ENCODE measurements at places on chromosomes 2 and 18. TPM values are rescaled to one million over a fixed set of nuclear protein-coding genes. Genes with fewer than 3 reads are reported as not detected.

DNA sequence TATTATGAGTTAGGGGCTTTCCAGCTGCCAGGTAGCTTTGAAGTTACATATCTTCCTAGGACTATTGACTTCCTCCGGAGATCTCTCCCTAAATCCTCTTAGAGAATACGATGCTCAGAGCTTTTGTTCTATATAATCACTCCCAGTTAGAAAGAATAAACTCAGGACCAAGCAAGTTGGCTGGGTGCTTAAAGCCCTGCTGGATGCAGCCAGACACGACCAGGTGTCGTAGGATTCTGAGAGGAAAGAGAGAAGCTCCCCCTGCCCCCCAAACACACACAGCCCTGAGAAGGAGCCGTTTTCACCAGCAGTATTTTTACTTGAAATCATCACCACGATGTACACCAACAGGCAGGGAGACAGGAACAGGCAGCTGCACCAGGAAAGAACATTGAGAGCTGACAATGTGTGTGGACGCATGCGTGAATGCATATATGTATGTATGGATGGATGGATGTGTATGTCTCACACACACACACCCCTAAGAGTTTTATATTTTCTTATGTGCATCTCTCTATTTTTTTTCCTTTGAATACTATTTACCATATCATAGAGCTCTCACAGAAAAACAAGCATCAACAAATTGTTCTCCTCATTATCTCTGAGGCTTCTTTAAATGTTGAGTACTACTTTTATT is 382.6 kb downstream of the EPHA4 start:
- H3K4me1 ChIP-seq = peaks cover 33% of the 10 kb centered on the region
- no peaks in the 10 kb centered on the region for H3K27me3 ChIP-seq

The GNLY gene
- not detected for total RNA-seq

DNA sequence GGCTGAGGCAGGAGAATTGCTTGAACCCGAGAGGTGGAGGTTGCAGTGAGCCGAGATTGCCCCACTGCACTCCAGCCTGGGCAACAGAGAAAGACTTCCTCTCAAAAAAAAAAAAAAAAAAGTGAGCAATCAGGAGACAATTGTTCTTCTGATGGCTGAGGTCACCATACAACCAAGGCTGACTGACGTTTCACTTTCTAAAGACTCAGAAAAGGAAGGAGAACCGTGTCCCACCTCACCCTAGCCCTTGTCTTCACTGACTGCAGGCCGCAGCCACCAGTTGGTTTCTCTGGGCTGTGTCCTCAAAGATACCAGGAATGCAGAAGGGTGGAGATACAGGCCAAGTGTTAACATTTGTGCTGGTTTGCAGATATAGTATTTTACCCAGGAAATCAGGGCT is 7.7 kb upstream of the SLC35F6 start:
- H3K4me1 ChIP-seq = peaks cover 25% of the 10 kb centered on the region
- H3K27ac ChIP-seq = no peak overlapping the region
- H3K36me3 ChIP-seq = no peaks in the 10 kb centered on the region
- H3K4me3 ChIP-seq = no peak overlapping the region
- H3K27me3 ChIP-seq = peaks cover 33% of the 10 kb centered on the region

GRCh38 chr2:119249311-119249710 is 25.7 kb downstream of the STEAP3 start:
- H3K4me1 ChIP-seq = no peaks in the 10 kb centered on the region
- H3K27me3 ChIP-seq = no peaks in the 10 kb centered on the region
- no peak for DNase-seq
- H3K27ac ChIP-seq = no peak overlapping the region
- no peak overlapping the region for H3K4me3 ChIP-seq

The EFHD1 gene
- 5.9 TPM for total RNA-seq

- peak overlapping the region; percentile 87 for H3K27ac ChIP-seq
- H3K27me3 ChIP-seq = no peaks in the 10 kb centered on the region
- no peak overlapping the region for H3K4me3 ChIP-seq
- no peaks in the 10 kb centered on the region for H3K36me3 ChIP-seq
- peaks cover 88% of the 10 kb centered on the region for H3K4me1 ChIP-seq
These were observed 97.3 kb downstream of the FMNL2 start for GRCh38 chr2:152432206-152432653.

The LBH gene
- 4.2 TPM for total RNA-seq

The M1AP gene
- 3.7 TPM for total RNA-seq

DNA sequence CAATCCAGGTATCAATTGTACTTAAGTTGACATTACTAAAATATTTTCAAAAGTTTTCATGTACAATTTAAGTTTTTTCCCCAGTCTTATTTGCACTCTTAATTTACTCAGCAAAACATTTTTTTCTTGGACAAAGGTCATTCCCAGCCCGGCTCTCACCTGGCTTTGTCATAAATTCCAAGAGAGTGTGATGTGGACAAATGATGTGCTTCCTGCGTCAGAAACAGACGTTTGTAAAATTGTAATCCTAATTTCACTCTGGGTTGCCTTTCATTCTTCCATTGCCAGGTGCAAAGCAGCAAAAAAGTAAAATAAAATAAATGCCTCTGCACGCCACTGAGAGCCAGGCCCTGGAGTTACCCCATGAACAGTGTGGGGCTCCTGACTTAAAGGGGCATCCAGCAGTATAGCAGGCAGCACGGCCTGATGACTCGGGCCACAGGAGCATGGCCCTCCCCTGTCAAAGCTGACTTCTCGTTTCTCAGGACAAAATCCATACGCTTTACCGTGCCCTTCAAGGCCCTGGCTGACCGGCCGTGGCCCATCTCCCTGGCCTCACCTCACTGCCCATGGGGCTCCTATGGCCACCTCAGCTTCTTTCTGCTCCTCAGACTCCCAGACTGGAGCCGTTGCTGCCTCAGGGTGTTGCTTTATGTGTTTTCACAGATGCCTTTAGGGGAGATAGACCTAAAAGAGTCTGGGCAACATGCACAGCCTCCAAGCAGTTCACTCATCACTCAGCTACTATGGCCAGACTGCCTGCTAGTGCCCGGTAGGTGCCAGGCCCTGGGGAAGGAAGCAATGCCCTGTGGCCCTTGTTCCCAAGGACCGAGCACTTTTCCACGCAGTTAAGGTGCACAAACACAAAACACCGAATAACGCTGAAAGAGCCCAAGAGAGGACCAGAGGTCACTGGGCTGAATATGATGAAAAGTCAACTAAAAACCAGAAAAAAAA is 7.6 kb upstream of the TMEM185B start:
- no peak overlapping the region for H3K27ac ChIP-seq
- no peaks in the 10 kb centered on the region for H3K36me3 ChIP-seq
- no peak for DNase-seq
- peaks cover 3% of the 10 kb centered on the region for H3K4me1 ChIP-seq
- H3K4me3 ChIP-seq = no peak overlapping the region

GRCh38 chr18:44197832-44198611 is 482.7 kb upstream of the SETBP1 start:
- no peak overlapping the region for H3K4me3 ChIP-seq
- H3K4me1 ChIP-seq = no peaks in the 10 kb centered on the region
- no peak overlapping the region for H3K27ac ChIP-seq
- H3K36me3 ChIP-seq = no peaks in the 10 kb centered on the region
- DNase-seq = no peak

DNA sequence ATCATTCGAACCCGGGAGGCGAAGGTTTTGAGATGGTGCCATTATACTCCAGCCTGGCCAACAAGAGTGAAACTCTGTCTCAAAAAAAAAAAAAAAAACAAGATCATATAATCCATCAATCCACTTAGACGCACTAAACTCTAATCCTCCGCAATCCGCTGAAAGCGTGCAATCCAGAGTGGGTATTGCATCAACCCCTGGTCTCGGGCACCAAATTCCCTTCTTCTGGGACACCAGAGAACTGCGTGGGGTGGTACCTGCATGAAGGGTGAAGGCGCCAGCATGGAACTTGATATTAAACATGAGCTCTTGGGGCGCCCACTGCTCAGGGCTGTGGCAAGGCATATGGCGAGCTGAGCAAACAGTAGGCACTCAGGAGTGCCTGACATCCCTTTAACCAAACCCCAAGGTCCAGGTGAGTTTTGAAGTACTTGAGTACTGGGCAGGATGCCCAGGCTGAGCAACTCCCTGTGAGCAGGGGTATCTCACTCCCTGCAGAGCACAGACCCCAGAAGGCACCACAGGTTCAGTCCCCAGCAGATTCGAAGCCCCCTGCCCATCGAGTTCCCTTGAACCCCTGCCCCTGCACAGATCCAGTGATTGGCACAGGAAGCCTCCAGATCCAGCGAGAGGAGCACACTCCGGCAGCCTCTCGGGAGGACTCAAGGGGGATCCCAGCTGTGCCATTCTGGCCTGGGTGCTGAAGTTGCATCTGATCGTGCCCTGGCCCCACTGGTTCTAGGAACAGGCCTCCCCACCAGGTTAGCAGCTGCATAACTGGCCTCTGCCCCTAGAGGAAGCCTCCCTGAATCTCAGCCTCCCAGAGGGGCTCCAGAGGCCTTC is 8.0 kb downstream of the ALPI start:
- H3K27ac ChIP-seq = no peak overlapping the region
- H3K27me3 ChIP-seq = peaks cover 6% of the 10 kb centered on the region
- no peaks in the 10 kb centered on the region for H3K36me3 ChIP-seq
- H3K4me1 ChIP-seq = no peaks in the 10 kb centered on the region
- no peak for DNase-seq

- no peaks in the 10 kb centered on the region for H3K27me3 ChIP-seq
- DNase-seq = no peak
- no peak overlapping the region for H3K27ac ChIP-seq
- no peaks in the 10 kb centered on the region for H3K36me3 ChIP-seq
- H3K4me3 ChIP-seq = no peak overlapping the region
- H3K4me1 ChIP-seq = peaks cover 16% of the 10 kb centered on the region
These were observed 29.3 kb downstream of the HS1BP3 start for GRCh38 chr2:20621366-20622295.

DNA sequence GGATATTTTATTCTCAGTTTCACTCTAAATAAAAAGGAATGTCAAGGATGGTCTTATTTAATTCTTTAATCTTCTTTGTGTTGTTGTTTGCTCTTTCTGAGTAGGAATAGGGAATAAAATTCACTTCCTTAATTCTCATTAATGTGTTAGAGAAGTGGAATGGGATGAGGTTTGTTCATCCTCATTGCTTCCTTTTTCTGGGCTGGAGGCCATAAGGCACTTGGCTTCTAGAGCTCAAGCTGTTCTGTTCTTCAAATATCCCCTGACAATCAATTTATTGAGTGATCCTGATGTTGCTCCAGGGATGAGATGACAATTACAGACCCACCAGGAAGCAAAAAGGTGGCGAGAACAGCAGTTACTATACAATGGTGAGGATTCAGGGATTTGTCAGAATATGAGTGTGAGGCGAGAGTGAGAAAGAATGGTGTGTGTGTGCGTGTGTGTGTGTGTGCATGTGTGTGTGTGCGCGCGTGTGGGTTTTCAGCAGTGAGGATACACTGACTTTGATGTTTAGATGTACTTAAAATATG is 557.6 kb upstream of the FANCL start:
- no peaks in the 10 kb centered on the region for H3K4me1 ChIP-seq
- no peaks in the 10 kb centered on the region for H3K36me3 ChIP-seq
- H3K27me3 ChIP-seq = no peaks in the 10 kb centered on the region
- no peak overlapping the region for H3K27ac ChIP-seq
- no peak overlapping the region for H3K4me3 ChIP-seq

GRCh38 chr2:15798701-15799431 is 141.5 kb upstream of the MYCN start:
- H3K4me3 ChIP-seq = no peak overlapping the region
- DNase-seq = no peak
- no peaks in the 10 kb centered on the region for H3K4me1 ChIP-seq
- no peaks in the 10 kb centered on the region for H3K36me3 ChIP-seq
- no peaks in the 10 kb centered on the region for H3K27me3 ChIP-seq

The SLC9A4 gene
- total RNA-seq = not detected

GRCh38 chr2:145116834-145117725 is 597.2 kb upstream of the ZEB2 start:
- H3K27ac ChIP-seq = no peak overlapping the region
- H3K27me3 ChIP-seq = no peaks in the 10 kb centered on the region
- H3K4me3 ChIP-seq = no peak overlapping the region
- no peak for DNase-seq
- peaks cover 4% of the 10 kb centered on the region for H3K4me1 ChIP-seq
- no peaks in the 10 kb centered on the region for H3K36me3 ChIP-seq

DNA sequence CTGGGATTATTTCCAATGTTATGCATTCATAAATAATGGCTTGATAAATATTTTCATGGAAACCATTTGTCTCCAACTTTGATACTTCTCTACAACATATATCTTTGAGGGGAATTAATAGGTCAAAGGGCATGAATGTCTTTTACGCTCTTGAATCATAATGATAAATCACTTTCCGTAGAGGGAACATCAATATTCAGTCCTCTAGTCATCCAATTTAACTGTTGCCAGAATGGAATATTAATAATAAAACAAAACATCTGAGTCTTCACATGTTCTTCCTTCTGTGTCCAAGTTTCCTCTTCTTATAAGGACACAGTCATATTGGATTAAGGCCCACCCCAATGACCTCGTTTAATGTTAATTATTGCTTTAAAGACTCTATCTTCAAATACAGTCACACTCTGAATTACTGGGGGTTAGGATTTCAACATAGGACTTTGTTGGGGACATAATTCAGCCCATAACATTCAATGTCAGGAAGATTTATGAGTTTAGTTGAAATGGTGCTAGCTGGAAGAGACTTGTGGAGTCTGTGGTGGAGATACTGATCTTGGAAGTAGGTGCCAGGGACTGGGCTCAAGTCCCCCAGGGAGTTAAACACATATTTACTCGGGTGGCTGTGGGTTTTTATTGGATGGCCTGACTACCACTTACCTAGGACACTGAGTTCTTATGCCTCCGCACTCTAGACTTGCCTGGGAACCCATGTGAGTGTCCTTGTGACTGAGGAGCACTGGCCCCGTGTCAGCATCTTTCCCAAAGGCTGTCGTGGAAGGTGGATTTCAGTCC is 85.0 kb upstream of the SEC11C start:
- H3K36me3 ChIP-seq = no peaks in the 10 kb centered on the region
- no peak overlapping the region for H3K27ac ChIP-seq
- H3K4me1 ChIP-seq = peaks cover under 1% of the 10 kb centered on the region
- no peak overlapping the region for H3K4me3 ChIP-seq

- no peak overlapping the region for H3K4me3 ChIP-seq
- no peak for DNase-seq
- H3K4me1 ChIP-seq = no peaks in the 10 kb centered on the region
- H3K27ac ChIP-seq = no peak overlapping the region
These were observed 142.9 kb upstream of the ZSWIM2 start for GRCh38 chr2:186991766-186992417.

The DNAH7 gene
- 0.49 TPM for total RNA-seq

GRCh38 chr18:48761582-48761981 is 189.2 kb downstream of the SMAD7 start:
- no peak overlapping the region for H3K4me3 ChIP-seq
- DNase-seq = no peak
- no peak overlapping the region for H3K27ac ChIP-seq
- H3K4me1 ChIP-seq = peaks cover 4% of the 10 kb centered on the region
- no peaks in the 10 kb centered on the region for H3K36me3 ChIP-seq
